Colonic mucosa (tissue), 4 donors: ENCODE measurements at places on chromosomes 11 and 22. TPM values are rescaled to one million over a fixed set of nuclear protein-coding genes. Genes with fewer than 3 reads are reported as not detected.

The APOL4 gene
- 2.3 TPM for total RNA-seq

- no peak for DNase-seq
Measured at GRCh38 chr22:38266120-38266519, 6.7 kb downstream of the TMEM184B start.

- DNase-seq: no peak
Measured at GRCh38 chr11:45331839-45332238, 45.7 kb upstream of the SYT13 start.

The NAT10 gene
- total RNA-seq: 24.1 TPM

The ANO9 gene
- total RNA-seq: 129 TPM

DNA sequence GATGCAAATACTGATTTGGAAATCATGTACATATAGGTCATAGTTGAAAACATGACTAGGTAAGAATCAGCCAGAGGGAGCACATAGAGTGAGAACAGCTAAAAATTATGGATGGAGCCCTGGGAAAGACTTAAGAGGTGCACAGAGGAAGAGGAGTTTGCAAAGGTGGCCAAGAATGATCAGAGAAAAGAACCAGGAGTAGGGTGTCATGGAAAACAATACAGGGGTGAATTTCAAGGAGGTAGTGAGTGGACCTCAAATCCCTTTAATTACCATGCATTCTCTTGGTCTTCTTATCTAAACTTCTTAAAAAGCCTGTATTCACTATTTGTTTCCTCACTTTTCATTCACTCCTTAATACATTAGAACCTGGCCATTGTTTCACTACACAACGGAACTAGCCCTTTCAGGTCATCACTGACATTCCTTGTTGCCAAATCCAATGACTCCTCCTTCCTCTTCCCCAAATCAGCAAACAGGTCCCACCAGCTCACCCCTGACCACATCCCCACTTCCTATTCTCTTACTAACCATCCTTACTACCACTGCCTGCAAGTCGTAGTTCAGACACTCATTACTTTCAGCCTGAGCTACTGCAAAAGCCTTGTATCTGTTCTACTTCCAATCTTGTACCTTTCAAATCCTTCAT, 22.6 kb downstream of the BUD13 start:
- no peak for DNase-seq

GRCh38 chr11:46948378-46949131, 12.0 kb downstream of the CSTPP1 start:
- DNase-seq: peak; percentile 43

GRCh38 chr11:94149431-94150017, 20.9 kb downstream of the PANX1 start:
- DNase-seq: no peak

The TMEM121B gene
- 0.12 TPM for total RNA-seq

The MISFA gene
- total RNA-seq: 2.5 TPM

- no peak for DNase-seq
Measured at GRCh38 chr22:24706054-24706453, 68.5 kb downstream of the PIWIL3 start.

GRCh38 chr11:36376009-36376887, 80.2 kb downstream of the PRR5L start:
- DNase-seq: peak; percentile 82

- no peak for DNase-seq
Measured at GRCh38 chr11:71329786-71330185, 77.4 kb upstream of the SHANK2 start.

The C22orf42 gene
- not detected for total RNA-seq

DNA sequence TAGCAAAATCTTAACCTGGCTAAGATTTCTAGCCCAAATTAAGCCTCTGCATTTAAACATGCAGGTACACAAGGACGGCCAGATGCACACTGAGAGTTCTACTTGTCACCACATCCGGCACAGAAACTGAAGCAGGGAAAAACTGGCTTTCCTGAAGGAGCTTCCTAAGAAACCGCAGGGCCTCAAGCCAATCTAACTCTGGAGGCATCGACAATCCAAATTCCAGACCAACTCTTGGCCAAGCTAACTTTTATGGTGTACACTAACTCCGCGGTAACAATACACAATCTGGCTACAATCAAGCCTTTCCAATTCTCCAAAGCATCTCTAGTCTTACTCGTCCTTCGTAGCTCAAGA, 1.2 kb downstream of the MSANTD2 start:
- peak; percentile 33 for DNase-seq

The ANO1 gene
- total RNA-seq: 8.3 TPM

DNA sequence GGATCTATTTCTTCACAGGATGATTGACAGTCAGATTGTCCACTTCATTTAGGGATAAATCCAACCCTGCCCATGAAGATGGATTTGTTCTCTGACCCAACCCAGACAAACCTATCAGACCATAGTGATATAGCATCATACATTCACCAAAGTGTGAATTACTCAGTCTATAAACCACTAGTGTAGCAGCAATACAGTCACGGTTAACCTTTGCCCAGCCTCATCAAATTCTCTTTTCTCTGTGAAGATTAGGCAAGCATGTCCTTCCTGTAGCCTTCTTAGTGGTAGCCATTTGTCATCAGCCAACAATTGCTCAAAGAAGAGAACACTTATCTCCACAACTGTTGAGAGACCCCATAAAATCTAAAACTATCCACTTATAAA, 14.4 kb upstream of the BIRC2 start:
- DNase-seq: no peak

- no peak for DNase-seq
Measured at GRCh38 chr11:105168457-105168856, 28.9 kb upstream of the CARD18 start.

The PLEKHA7 gene
- total RNA-seq: 55.6 TPM

DNA sequence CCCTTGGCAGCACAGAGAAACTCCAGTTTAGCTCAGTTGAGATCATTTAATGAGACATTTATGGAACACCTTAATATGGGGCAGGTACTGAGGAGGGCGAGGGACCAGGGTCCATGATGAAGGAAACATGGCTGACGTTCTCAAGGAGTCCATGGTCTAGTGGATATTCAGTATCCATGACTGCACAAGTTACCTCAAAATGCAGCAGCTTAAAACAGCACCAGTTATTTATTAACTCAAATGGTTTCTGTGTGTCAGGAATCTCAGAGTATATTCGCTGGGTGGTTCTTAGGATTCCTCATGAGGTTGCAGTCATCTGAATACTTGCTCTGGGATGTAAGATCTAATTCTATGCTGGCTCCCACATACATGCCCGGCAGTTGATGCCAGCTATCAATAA, 346.8 kb downstream of the LARGE1 start:
- DNase-seq: no peak

- no peak for DNase-seq
Measured at GRCh38 chr11:19379465-19379864, 138.7 kb upstream of the E2F8 start.

DNA sequence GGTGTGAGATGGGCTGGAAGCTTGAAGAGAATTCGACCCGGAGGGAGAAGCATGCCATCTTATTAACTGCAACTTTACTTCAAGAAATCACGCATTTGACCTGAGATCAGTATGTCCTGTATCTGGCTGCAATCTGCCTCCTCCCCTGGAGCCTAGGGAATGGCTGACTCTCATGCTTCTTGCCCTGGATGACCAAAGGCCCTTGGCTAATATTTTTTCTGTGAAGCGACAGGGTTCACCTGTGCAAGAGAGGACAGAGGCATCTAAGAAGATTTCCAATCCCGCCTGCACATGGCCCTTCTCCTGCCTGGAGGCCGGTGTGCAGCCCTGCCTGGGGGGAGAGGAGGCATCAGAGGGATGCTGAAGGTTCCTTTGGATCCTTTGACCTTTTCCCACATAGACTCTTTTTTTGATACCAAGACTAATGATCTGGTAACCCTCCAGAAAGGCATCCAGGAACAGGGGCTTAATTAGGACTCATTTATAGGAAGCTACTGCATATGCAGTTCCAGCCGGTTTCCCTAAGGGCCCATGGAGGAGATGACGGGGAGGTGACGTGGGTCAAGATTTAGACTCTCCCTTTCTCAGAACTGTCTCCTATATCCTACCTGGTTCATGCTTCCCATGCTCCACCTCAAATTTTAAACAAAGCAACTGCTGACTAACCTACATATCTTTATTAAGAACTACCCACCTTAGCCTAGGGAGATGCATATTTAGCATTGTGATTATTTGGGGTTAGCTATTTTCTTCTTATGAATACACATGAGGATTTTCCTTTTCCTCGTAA, 50.8 kb downstream of the NTM start:
- no peak for DNase-seq

The SAA4 gene
- 0.86 TPM for total RNA-seq

- no peak for DNase-seq
Measured at GRCh38 chr11:10844796-10845195, 13.1 kb downstream of the ZBED5 start.

GRCh38 chr22:48104766-48105165, 1342.3 kb downstream of the TBC1D22A start:
- no peak for DNase-seq

The MMP13 gene
- not detected for total RNA-seq

The TSPO gene
- 266 TPM for total RNA-seq

GRCh38 chr11:86144846-86145245, 76.0 kb upstream of the PICALM start:
- DNase-seq: no peak
